ENCODE measurements at places on chromosomes 7 and 10. TPM values are rescaled to one million over a fixed set of nuclear protein-coding genes. Genes with fewer than 3 reads are reported as not detected.

BLOC1S2 gene
- total RNA-seq: 38.5 TPM

TMEM130 gene
- not detected for total RNA-seq

DPP6 gene
- not detected for total RNA-seq

CHST15 gene
- 0.67 TPM for total RNA-seq

TBL2 gene
- 45.4 TPM for total RNA-seq

DNA sequence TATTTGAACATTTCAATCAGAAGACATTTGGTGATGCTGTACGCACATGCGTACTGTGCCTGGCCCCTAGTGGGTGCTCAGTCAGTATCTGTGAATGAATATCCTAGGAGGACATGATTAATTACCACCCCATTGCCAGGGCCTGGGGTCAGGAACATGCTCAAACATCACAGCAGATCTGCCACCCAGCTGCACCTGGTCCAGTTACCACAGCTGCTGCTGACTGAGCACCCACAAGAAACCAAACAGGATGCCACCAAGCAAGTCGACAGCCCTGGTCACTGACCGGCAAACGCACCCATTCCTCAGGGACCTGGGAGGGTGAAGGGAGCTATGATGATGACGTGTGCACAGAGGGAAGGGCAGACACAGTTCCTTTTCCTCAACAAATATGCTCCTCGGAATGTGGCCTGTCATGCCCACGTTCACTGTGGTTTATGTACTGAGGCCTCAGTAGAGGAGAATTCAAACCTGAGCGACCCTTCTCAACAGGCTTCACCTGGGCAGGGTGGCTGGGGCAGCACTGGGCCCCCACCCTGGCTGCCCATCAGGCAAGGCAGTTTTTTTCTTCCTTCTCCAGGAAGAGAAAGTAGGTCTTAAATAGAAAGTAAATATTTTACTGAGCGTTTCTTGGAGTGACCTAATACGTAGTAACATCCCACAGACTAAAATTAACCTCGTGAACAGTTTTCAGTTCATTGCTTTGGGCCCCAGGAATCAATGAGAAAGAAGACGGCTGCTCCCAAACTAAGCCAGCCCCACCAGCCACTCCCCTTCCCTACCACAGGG, 13.4 kb downstream of the CTBP2 start:
- no peak overlapping the region for H3K4me3 ChIP-seq
- no peaks in the 10 kb centered on the region for H3K4me1 ChIP-seq
- no peaks in the 10 kb centered on the region for H3K36me3 ChIP-seq
- DNase-seq: no peak

DNA sequence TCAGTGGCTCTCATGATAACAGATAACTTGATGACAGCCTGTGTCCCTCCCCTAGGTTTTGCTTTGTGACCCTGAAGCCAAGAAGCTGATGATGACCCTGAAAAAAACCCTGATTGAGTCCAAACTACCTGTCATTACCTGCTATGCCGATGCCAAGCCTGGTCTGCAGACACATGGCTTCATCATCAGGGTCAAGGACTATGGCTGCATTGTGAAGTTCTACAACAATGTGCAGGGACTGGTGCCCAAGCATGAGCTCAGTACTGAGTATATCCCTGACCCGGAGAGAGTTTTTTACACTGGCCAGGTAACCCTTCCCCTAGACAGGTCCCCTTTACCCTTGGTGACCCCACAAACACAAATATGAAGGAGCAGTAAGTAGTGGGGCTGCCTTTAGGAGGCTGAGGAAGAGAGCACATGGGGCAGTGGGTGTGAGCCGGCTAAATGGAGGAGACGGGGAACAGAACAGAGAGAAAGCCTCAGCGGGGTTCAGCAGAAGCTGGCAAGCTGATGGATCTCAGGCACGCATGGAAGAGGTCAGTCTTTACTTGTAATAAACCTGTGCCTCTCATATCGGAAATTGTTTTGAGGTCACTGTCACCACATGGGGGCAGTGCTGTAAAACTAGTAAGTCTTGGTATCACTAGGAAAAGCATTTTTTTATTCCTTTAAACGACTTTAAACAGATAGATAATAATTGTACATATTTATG, 20.2 kb downstream of the PDCD11 start:
- no peaks in the 10 kb centered on the region for H3K4me1 ChIP-seq
- no peaks in the 10 kb centered on the region for H3K27me3 ChIP-seq
- peaks cover 86% of the 10 kb centered on the region for H3K36me3 ChIP-seq
- no peak overlapping the region for H3K4me3 ChIP-seq
- peak; percentile 64 for DNase-seq

DNA sequence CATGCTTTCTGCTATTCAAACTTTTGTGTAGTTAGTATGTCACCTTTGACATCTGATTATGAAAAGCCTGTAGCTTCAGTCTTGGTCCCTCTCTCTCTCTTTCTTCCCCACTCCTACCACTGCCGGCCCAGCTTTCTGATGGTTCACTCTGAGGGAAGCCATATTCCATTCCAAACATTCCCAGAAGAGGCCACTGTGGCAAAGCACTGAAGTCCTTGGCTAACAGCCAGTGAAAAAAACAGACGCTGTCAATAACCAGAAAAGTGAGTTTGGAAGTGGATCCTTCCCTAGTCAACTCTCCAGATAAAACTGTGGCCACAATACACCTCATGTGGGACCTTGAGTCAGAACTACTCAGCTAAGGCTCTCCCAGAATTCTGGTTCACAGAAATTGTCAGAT, 950.7 kb upstream of the PHF14 start:
- H3K27me3 ChIP-seq: no peaks in the 10 kb centered on the region
- no peaks in the 10 kb centered on the region for H3K36me3 ChIP-seq
- DNase-seq: no peak
- no peaks in the 10 kb centered on the region for H3K4me1 ChIP-seq
- H3K4me3 ChIP-seq: no peak overlapping the region

DNA sequence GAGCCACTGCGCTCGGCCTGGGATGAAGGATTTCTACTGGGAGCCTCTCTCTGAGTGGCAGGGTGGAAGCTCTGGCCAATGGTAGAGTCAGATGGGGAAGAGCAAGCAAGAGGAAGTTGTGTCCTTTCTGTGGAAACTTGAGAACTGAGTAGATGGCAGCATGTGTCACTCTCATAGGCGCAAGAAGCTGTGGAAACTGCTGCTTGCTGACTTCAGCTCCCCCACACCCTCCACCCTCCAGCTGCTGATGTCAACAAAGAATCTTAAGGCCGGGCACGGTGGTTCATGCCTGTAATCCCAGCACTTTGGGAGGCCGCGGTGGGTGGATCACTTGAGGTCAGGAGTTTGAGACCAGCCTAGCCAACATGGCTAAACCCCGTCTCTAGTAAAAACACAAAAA, 39.8 kb upstream of the SRGN start:
- no peak for DNase-seq
- peaks cover 32% of the 10 kb centered on the region for H3K4me1 ChIP-seq
- no peaks in the 10 kb centered on the region for H3K27me3 ChIP-seq
- H3K36me3 ChIP-seq: no peaks in the 10 kb centered on the region
- H3K4me3 ChIP-seq: no peak overlapping the region

DNA sequence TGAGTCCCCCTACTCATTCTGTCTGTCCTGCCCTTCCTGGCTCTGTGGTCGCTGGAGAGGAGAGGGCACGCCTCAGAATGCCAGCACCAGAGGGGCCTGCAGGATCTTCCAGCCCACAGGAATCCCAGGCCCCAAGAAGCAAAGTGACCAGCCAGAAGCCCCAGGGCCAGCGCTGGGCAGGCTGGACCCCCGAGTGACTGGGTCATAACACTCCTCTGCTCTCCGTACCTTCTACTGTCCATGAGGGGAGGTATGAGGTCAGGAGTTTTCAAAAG, 102.6 kb upstream of the GPR26 start:
- H3K4me1 ChIP-seq: no peaks in the 10 kb centered on the region
- no peak overlapping the region for H3K4me3 ChIP-seq
- no peaks in the 10 kb centered on the region for H3K36me3 ChIP-seq
- H3K27ac ChIP-seq: no peak overlapping the region
- no peak for DNase-seq
- no peaks in the 10 kb centered on the region for H3K27me3 ChIP-seq

DNA sequence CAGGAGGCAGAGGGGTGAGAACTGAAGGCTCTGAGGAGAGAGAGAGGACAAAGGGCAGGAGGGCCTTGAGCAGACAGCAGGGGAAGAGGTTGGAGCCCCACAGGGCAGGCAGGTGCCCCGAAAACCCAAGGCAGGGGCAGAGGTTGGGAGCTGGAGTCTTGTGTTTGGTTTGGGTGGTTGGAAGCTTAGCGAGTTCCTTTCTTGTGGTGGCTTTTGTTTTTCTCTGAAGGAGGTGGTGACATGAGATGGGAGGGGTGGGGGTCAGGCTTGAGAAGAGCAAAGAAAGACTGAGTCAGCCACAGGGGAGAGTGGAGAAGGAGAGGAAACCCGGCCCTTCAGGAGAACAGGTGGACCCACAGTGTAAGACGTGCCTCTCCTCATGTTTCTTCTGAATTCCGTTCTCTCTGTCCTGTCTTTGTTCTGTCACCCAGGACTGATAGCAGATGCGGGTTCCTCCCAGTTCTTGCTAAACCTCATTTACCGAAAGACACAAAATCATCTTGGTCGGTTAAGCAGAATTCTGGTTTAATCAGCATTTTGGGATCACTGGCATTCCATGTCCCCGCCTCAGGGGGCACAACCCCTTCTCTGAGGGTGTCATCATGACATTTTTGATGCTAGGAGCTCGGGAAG, 95.3 kb downstream of the INSYN2A start:
- no peaks in the 10 kb centered on the region for H3K4me1 ChIP-seq
- no peak overlapping the region for H3K4me3 ChIP-seq
- no peak overlapping the region for H3K27ac ChIP-seq
- DNase-seq: no peak

GRCh38 chr10:88473989-88474883, 108.9 kb downstream of the RNLS start:
- no peak overlapping the region for H3K4me3 ChIP-seq
- no peak overlapping the region for H3K27ac ChIP-seq
- no peaks in the 10 kb centered on the region for H3K27me3 ChIP-seq
- H3K4me1 ChIP-seq: no peaks in the 10 kb centered on the region
- no peak for DNase-seq

DNA sequence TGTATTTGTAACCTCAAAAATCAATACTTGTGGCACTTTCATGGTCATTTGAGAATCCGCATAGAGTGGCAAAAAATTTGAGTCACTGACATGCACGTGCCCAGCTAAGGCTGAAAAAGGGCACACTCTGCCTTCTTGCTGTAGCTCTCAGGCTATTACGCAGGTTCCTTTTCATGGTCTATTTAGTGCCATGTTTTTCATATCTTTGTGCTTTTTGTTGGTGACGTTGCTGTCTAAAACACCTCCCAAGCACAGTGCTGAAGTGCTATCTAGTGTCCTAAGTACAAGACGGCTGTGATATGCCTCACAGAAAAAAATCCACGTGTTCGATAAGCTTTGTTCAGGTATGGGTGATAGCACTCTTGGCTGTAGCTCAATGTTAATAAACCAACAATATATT, 50.9 kb downstream of the CREB3L2 start:
- H3K4me3 ChIP-seq: no peak overlapping the region
- no peaks in the 10 kb centered on the region for H3K36me3 ChIP-seq
- peaks cover 10% of the 10 kb centered on the region for H3K4me1 ChIP-seq
- H3K27ac ChIP-seq: no peak overlapping the region
- no peaks in the 10 kb centered on the region for H3K27me3 ChIP-seq

DNA sequence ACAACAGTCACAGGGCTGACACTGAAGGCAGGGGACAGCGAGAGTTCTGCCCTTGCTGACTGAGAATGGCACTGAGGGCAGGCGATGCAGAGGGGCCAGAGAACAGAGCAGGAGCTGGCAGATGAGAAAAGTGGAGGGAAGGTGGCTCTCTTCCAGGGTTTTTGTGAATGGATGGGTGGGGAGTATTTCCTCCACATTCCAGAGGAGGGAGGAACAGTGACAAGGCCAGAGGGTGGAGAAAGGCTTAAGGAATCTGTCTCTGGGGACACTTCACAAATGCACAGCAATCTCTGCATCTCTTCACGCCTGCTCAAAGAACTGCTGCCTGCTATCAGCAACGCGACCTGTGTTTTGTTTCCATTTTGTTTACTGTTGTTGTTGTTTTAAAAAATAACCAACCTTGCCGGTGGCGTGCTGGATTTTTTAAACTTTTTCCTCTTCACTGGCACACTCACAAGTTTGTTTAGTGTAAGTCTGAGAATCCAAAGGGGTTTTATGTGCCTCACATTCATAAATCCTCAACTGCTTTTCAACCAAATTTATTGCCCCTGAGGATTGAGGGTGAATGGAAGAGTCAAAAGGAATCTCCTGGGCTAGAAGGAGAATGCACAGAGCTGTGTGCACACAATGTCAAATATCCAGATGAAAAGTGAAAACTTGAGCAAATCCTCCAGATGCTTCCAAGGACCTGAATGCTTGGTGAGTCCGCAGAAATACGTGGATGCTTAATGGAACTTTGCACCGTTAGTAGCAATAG, 129.3 kb downstream of the GLI3 start:
- no peak overlapping the region for H3K27ac ChIP-seq
- no peaks in the 10 kb centered on the region for H3K4me1 ChIP-seq
- DNase-seq: no peak
- H3K4me3 ChIP-seq: no peak overlapping the region
- H3K27me3 ChIP-seq: no peaks in the 10 kb centered on the region

DNA sequence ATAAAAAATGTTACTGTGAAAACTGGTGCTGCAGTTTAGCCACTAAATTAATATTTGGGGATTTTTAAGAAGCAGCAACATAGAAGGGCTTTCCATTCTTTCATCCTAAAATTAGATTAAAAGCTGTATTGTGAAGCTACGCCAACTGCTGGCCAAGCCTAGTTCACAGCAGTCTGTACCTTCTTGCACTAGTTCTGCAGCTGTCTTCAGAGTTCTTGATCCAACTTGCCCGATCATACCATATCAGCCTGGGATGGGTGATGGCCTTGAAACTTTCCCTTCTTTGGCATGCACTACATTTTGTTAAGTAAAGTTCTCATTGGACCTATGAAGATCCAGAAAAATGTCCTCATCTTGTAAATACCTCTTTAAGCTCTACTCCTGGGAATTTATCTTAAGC, 20.3 kb upstream of the PANK1 start:
- H3K4me1 ChIP-seq: no peaks in the 10 kb centered on the region
- no peak for DNase-seq

DNA sequence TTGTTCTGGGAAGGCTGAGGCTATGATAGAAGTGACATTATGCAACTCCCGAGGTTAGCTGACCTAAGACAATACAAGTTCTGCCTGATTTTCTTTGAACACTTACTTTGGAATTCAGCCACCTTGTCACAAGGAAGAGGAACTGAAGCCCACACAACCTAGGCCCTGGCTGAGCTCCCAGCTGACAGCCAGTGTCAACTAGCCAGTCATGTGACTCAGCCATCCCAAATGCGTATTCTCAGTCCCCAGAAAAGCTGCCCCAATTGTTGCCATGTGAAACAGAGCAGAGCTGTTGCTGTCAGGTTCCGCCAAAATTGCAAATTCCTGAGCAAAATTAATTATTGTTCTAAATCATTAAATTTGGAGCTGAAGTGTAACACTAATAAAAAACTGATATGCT, 1010.0 kb downstream of the XPNPEP1 start:
- no peak overlapping the region for H3K27ac ChIP-seq
- no peaks in the 10 kb centered on the region for H3K36me3 ChIP-seq
- no peaks in the 10 kb centered on the region for H3K27me3 ChIP-seq
- H3K4me3 ChIP-seq: no peak overlapping the region
